ENCODE measurements at places on chromosomes 5 and 9. TPM values are rescaled to one million over a fixed set of nuclear protein-coding genes. Genes with fewer than 3 reads are reported as not detected.

DNA sequence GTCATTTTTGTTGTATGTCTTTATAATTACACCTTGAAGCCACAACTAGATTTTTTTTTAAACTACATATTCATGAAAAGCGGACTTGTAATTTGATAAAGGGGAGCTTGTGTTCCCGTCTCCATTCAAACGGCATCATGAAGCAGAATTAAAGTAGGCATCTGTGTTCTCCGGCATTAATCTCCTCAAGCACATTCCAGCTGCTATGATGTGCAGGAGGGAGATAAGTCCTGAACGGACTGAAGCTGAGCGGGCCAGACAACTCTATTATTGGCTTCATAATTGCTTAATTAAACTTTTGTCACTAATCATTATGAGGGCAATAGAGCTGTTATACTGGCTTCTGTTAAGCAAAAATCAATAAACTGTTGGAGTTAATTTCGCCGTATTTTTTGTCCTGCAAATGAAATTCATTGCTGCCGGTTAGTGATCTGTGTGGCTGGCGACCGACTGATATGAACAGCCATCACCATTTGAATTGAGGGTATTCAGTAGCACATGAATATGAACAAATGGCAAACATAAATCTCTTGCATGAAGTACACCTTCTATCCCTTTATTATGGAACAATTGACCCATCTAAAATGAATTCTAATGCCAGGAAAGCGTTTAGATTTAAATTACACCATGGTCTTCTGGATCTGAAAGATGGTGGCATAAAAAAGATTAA, 408.8 kb upstream of the IRX1 start:
- no peak overlapping the region for H3K4me3 ChIP-seq
- H3K27me3 ChIP-seq, result no peaks in the 10 kb centered on the region
- no peaks in the 10 kb centered on the region for H3K4me1 ChIP-seq
- no peak overlapping the region for H3K27ac ChIP-seq
- H3K36me3 ChIP-seq, result no peaks in the 10 kb centered on the region

DNA sequence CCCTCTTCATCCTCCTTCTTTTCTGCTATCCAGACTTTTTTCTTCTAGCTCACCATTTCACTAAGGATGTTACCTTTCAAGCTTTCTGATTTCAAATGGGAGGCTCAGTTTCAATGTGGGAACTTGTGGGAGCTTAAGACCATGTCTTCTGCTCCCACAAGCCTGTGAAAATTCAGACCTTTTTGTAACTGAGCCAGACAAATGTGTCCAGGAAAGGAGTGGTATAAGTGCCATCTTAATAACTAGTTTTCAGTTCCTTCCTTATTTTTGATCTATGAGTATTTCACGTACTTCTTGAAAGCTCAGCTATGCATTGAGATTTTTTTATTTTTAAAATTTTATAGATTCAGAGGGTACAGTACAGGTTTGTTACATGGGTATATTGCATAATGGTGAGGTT, 4.6 kb upstream of the ERCC6L2 start:
- H3K27me3 ChIP-seq, result no peaks in the 10 kb centered on the region
- H3K4me3 ChIP-seq, result no peak overlapping the region
- no peak for DNase-seq
- H3K27ac ChIP-seq, result no peak overlapping the region

DNA sequence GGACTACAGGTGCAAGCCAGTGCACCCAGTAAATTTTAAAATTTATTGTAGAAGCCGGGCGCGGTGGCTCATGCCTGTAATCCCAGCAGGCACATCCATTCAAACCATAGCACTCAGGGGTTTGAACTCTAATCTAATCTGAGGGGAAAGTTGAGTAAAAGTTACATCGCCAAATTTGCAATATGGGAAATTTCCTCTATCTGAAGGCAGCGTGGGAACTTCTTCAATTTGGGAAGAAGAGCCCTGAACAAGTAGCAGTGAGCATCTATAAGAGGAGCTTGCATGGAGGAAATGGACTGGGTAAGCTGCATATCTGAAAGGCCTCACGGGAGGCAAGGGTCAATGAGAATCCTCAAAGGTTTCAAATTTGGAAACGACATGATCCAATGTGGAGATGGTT, 2.7 kb upstream of the DNAJC25 start:
- no peaks in the 10 kb centered on the region for H3K27me3 ChIP-seq
- H3K4me1 ChIP-seq, result peaks cover 19% of the 10 kb centered on the region
- H3K4me3 ChIP-seq, result no peak overlapping the region
- DNase-seq, result no peak
- no peaks in the 10 kb centered on the region for H3K36me3 ChIP-seq
- no peak overlapping the region for H3K27ac ChIP-seq

The DRD1 gene
- total RNA-seq, result not detected

The CTSL gene
- 141 TPM for total RNA-seq

Measured in MCF 10A (cell line).